ENCODE measurements at places on chromosomes 11 and 22. TPM values are rescaled to one million over a fixed set of nuclear protein-coding genes. Genes with fewer than 3 reads are reported as not detected.

Gene BTG4
- total RNA-seq: not detected

Gene GLYAT
- not detected for total RNA-seq

Gene SAA1
- total RNA-seq: not detected

Gene RFPL2
- 0.50 TPM for total RNA-seq

Gene TESMIN
- 8.0 TPM for total RNA-seq

Gene SHANK2
- total RNA-seq: 0.12 TPM

Gene MS4A10
- not detected for total RNA-seq

Gene EMID1
- total RNA-seq: not detected

Gene CDPF1
- 13.1 TPM for total RNA-seq

Gene NCR3LG1
- total RNA-seq: 1.3 TPM

Gene C22orf42
- total RNA-seq: not detected

Gene ST14
- total RNA-seq: not detected

Gene AIP
- total RNA-seq: 184 TPM

Gene HOATZ
- not detected for total RNA-seq

Gene MYOD1
- total RNA-seq: not detected

Gene RPUSD4
- 41.4 TPM for total RNA-seq

Gene MS4A12
- not detected for total RNA-seq

Gene LDHA
- total RNA-seq: 665 TPM

Gene ANO9
- total RNA-seq: 34.3 TPM

Gene TRAPPC4
- 59.3 TPM for total RNA-seq

Gene MMP11
- total RNA-seq: 0.56 TPM

Gene C11orf91
- not detected for total RNA-seq

Gene OR9G1
- not detected for total RNA-seq

Gene MMP8
- not detected for total RNA-seq
